ENCODE measurements at places on chromosomes 5 and 9. TPM values are rescaled to one million over a fixed set of nuclear protein-coding genes. Genes with fewer than 3 reads are reported as not detected.

The DBH gene
- not detected for total RNA-seq

The FRMD3 gene
- 0.32 TPM for total RNA-seq

The S1PR3 gene
- 11.9 TPM for total RNA-seq

The GLDC gene
- total RNA-seq: under 0.01 TPM

The FRRS1L gene
- total RNA-seq: under 0.01 TPM

The PCDHA5 gene
- under 0.01 TPM for total RNA-seq

The SELENOP gene
- total RNA-seq: 0.32 TPM

The IFNB1 gene
- total RNA-seq: 0.30 TPM

The PCA3 gene
- not detected for total RNA-seq
